Common myeloid progenitor, CD34-positive (primary cell): ENCODE measurements at places on chromosomes 16 and 17.

DNA sequence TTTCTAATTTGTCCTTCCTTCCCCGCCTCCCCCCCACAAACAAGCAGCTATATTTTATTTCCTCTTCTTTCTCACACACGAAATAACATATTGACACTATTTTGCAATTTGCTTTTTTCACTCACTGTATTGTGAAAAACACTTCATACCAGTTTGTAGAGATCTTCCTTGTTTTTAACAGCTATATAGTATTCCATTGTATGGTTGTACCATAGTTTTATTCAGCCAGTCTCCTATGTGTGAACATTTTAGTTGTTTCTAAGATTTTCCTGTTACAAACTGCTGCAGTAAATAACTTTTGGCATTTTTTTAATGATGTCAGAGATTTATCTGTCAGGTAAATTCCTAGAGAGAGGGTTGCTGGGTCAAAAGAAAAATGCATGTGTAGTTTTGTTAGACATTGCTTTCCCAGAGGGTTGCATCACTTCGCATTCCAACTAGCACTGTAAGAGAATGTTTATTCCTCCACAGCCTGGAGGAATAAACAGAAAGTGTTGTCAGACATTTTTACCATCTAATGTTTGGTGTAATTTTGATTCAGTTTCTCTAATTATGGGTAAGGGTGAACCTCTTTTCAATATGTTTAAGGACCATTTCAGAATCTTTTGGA, 101.2 kb downstream of the MRTFB start:
- no peak for DNase-seq

DNA sequence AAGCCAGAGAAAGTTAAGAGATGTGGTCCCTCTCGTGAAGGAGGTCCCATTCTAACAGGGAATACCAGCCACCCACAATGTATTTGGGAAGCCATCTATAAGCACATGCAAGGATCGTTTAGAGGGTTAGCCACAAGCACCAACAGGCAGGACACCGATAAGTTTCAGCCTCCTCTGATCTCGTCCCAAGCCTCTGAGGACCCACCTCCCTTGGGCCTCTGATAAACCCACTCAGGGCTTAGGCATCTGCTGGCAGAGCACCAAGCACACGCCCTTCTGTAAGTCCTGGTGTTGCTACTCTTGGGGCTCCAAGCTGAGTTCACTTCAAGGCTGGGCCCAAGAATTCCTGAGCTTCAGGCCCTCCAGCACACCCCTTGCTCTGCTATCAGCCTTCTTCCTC, 5.4 kb upstream of the PNPO start:
- no peak for DNase-seq

DNA sequence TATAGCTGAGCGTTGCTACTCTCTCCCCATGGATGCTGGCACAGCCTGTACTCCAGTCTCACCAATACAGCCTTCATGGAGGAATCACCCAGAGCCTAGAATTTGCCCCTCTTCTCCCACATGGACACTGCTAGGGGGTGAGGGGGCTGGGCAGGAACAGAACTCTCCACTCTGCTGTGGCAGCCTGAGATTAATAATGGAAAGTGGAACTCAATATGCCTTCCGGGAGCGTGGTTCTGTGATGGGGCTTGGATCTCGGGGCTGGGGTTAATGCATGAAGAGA, 1.2 kb downstream of the SLC9A5 start:
- no peak for DNase-seq

- DNase-seq: no peak
Observed at GRCh38 chr16:49621241-49622083, 234.4 kb downstream of the ZNF423 start.

DNA sequence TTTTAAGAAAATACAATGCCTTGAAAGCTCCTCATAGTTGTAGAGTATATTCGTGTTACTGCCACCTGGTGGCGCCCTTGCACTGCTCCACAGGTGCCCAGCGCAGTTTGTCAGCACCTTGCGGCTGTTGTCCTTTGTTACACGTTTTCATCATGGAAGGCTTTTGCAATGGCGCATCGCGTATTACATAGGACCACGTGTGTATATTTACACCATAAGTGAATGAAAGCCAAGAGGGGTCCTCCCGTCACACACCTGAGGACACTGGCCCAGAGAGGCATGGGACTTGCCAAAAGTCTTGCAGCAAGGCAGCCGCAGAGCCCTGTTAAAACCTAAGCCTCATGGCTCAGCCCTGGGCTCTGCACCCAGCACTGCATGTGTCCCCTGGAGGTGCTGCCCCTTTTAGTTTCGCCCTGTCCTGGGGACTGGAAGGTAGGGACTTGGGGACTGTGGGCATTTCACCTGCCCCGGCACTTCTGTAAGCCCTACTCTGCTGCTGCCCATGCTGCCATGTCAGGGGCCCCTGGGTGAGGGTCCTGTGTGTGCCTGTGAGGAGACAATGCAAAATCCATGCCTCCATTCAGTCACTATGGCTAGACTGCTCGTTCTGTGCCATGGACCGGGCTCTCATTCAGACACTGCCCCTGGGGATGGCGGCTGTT, 24.3 kb downstream of the POLR3E start:
- DNase-seq: peak; percentile 62

DNA sequence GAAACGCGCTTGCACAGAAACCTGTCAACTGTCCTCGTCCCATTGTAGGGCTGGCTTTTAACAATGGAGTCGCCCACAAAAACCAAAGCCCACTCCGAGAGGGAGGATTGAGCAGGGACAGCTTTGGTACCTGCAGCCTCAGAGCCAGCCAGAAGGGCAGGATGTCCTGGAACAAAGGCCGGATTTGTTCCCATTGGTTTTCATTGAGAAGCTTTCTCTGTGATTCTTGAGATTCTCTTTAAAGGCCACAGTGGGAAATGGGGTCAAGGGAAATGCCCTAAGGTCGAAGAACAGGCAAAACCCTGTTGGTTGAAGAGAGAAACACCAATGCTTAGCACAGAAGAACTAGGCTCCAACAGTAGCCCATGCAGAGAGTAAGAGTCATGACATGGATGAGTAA, 65.4 kb downstream of the C16orf78 start:
- DNase-seq: no peak

- DNase-seq: no peak
Observed at GRCh38 chr17:66826856-66827255, 8.1 kb upstream of the CACNG5 start.

GRCh38 chr17:74754832-74755231, 6.4 kb downstream of the NHERF1 start:
- no peak for DNase-seq

DNA sequence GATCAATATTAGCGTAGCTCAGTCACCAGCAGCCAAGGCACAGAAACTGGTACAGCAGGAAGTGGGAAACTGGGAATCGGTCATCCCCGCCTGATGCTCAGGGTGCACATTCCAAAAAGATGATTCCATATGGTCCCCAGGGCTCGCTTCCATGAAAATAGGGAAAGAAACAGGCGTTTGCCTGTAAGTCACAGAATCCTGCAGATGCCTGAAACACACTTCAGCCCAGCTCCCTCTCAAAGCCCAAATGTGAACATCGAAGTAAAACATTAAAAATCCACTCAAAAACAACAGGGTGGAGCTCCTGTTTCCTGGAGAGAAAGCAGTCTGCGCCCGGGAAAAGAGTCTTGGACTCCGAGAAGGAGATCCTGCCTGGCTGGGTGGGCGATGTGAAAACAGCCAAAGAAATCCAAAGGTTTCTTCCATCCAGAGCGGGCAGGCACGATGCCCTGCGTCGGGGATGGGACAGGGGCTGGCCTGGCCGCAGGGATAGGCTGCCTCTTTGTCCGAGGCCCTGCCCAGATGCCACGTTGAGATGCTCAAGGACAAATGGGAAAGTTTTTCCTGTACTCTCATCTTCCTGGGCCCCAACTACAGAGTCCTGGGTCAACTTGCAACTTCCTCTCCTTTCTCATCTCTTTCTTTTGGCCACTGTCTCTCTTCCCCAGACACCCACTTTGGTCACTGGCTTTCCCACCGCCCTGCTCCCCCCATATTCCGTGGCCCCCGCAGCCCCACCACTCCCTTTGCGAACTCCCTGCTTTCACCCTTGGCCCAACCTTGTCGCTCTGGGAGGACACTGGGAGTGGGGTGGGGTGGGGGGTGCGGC, 743 bp downstream of the WIPI1 start:
- DNase-seq: no peak

DNA sequence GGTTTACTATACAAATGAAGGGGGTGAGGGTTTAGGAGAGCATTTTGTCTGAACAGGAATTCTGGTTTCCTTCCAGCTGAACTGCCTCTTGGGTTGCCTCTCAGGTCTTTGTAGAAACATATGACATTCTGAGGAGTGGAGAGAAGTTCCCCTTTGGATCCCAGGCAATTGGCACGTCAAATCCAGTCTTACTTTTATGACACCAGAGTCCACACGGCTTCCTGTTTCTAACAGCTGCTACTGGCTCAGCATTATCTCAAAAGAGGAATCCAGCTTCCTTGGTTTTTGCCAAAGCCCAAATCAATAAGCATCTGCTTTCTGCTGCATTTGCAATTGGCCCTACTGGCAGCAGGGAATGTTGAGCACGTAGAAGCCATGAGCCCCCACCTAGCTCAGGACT, 97.6 kb upstream of the FAM20A start:
- DNase-seq: peak; percentile 21

DNA sequence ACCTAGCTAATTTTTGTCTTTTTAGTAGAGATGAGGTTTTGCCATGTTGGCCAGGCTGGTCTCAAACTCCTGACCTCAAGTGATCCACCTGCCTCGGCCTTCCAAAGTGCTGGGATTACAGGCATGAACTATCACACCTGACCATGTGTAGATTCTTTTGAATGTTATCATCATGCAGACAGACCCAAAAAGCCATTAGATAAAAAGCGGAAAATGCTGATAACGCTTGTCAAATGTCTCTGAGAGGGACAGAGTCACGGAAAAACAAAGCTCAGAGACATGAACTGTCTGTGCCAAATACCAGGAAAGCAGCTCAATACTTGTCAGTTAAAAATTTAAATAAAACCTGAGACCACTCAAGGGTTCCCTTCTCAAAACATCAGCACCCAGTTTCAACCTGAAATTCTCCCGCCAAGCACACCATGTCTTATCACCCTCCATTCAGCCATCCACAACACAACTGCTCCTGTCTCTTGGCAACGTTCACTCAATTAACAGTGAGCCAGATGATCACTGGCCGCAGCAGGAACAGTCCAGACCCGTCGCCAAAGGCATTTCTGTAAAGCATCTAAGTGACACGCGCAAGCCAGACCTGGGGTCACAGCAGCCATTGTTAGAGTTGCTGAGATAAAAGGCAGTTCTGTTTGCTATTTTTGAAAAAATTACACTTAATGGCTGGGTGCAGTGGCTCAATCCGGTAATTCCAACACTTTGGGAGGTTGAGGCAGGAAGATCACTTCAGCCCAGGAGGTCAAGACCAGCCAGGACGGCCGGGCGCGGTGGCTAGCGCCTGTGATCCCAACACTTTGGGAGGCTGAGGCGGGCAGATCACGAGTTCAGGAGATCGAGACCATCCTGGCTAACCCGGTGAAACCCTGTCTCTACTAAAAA, 29.7 kb downstream of the FANCA start:
- DNase-seq: no peak

DNA sequence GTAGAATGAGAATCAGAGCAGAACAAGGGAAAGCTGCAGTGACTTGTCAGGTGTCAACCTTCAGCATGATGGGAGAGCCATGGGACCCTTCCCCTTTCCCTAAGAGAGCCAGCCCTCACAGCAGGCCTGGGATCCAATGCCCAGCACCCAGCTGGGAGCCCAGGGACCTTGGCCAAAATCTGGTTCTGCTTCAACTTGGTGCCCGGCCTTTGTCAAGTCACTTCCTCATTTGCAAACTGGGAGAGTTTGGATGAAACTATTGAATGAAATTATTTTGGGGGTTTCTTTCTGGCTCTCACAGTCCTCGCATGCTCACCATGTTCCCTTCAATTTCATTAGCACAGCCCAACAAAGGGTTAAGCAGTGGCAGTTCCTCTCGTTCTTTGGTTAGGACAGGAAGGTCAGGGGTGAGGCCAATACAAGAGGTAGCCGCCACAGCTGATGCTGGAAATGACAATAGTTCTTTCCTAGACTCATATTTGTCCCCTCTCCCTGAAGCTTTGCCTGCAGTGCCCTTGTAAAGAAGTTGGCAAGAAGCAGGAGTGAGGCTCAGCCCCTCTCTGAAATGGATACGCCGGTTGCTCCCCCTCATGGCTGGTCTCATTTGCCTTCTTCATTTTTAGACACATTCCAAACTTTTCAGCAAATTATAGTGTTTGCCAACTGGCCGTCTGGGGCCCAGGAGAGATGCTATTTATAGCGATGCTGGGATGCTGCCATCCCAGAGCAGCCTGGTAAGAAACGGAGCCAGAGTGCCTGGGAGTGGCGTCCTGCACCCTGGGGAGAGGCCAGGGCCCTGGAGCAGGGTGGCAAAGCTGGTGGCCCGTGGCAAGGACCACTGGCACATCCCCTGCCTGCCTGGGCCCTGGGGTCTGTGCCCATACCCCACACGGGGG, 34.5 kb upstream of the MEOX1 start:
- no peak for DNase-seq

DNA sequence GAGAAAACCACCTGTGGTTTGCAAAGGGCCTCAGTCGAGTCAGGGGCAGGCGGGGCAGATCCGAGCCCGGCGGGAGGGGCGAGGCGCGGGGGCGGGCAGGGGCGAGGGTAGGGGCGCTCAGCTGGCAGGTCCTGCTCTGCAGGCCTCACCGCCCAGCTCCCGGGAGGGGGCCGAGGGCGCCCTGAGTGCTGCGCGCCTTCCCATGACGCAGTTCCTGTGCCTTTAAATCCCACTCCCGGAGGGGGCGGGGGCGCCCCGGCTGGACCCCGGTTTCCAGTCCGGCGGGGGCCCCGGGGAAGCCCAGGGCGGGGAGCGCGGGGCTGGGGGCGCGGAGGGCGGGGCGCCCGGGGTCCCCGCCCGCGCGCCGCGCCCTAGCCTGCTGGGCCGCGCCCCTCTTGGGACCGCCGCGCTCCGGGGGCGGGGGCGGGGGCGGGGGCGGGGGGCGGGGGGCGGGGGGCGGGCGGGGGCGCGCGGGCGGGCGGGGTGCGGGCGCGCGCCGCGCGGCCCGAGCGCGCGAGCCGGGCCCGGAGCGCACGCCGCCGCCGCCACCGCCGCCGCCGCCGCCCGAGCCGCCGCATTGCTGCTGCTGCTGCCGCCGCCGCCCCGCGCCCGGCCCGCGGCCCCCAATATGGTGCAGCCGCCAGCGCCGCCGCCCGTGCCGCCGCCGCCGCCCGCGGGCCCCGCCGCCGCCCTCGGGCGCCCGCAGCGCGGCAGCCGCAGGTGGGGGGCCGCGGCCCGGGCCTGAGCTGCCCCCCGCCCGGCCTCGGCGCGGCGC, at the start of gene JPH3:
Gene JPH3, plus strand, starts transcription at position 508 of the 775 bp plus-strand sequence. CDS start 639 bp downstream, outside the sequence.
- DNase-seq: peak; percentile 12

- no peak for DNase-seq
Observed at GRCh38 chr17:38789185-38789584, 10.2 kb downstream of the PIP4K2B start.

DNA sequence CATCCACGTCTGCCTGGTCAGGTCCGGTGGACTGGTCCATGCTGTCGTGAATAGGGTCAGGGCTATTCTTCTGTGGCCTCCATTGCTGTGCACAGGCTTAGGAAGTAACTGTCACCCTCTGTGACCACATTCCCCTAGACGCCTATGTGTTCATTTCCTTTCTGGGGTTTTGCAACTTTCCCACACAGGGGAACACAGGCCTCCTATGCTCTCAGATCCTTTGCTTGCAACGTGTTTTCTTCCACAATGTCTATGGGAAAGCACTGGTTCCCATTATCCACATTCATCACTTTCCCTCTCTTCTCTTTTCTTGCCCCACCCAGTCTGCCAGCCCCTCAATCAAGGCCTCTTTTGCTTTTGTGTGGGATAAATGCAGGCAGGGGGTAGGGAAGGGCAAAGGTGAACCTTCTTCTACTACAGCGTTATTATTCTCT, 43.2 kb upstream of the DNAJA2 start:
- DNase-seq: peak; percentile 64
